ENCODE measurements at places on chromosomes 7 and 10.

- DNase-seq: no peak
Observed at GRCh38 chr7:151736403-151736909, 140.5 kb downstream of the PRKAG2 start.

- no peak for DNase-seq
Observed at GRCh38 chr10:28130267-28130666, 131.4 kb upstream of the ODAD2 start.

DNA sequence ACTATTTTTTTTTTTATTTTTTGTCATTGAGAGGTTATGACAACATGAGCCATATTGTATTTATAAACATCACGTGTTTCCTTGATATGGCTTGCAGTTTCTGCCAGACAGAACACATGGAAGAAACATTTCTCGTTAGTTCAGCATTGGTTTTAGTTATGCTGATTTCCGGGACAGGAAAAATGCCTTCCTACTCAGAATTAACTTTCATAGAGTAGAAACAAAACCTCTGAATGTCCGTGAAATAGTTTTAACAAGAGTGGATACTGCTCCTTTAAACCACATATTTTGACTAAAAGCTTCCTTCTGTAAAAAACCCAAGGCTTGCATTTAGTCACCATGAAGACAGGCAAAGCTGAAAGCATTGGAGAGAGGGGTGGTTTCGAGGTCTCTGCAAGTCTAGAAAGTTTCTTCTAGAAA lies 240.4 kb downstream of the KIAA1217 start:
- no peak for DNase-seq

DNA sequence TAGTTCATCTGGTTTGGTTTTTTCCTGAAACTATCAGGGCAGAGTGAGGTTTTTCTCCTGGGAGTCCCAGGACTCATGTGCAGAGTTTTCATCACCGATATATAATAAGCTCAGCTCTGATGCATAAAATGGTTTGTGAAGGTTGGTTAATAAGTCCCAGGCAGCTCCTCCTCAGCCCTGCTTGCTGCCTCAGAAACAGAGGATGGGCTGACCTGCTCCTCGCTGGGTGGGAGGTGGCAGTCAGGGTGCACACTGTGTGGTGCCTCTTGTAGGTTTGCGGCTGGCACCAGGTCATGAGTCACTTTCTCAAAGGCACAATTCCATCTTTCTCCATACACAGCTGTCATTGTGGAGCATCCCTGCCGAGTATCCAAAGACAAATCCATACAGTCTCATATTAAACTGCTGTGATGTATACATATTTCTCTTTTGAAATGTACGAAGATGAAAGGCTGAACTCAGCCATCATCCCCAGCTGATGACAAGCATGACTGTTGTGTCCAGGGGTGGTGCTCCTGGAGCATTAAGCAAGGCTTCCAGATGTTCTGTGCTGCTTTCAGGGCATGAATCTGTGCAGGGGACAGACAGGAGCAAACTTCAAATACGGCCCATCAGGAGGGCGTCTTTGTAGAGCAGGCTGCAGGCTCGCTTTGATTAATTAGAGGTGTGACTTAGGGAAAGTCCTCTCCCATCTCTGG lies 125.7 kb upstream of the NPS start:
- no peak for DNase-seq

DNA sequence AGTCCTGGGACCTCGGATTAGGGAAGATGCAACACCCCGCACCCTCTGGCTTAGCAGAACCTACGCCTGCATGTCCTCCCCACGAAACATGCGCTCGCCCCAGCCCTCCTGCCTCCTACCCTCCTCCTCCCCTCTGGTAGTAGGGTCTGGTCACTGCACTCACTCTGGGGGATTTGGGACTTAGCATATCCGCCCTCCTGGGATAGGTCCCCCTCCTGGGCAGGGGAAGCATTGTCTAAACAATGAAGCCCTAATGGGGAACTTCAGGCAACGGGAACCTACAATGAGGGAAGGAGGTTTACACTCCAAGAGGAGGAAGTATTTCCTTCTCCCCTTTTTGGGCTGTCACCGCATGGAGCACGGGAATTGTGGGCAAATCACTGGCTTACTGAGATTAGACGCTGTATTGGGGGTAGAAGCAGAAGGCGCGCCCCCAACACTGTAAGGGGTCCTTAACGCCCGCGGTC lies 892 bp downstream of the CRHR2 start:
- no peak for DNase-seq

DNA sequence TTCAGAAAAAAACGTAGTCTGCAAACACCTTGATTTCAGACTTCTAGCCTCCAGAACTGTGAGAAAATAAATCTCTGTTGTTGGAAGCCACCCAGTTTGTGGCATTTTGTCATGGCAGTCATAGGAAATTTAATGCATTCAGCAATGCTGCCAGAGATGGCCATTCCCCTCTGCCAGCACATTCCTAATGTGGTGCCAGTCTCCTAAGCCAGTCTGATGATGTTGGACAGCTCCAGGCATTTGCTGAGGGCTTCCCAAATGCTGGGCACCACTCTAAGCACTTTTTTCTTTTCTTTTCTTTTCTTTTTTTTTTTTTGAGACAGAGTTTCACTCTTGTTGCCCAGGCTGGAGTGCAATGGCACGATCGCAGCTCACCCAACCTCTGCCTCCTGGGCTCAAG lies 666.7 kb upstream of the C7orf33 start:
- DNase-seq: no peak

GRCh38 chr7:157391036-157391710 lies 54.4 kb downstream of the DNAJB6 start:
- no peak for DNase-seq

DNA sequence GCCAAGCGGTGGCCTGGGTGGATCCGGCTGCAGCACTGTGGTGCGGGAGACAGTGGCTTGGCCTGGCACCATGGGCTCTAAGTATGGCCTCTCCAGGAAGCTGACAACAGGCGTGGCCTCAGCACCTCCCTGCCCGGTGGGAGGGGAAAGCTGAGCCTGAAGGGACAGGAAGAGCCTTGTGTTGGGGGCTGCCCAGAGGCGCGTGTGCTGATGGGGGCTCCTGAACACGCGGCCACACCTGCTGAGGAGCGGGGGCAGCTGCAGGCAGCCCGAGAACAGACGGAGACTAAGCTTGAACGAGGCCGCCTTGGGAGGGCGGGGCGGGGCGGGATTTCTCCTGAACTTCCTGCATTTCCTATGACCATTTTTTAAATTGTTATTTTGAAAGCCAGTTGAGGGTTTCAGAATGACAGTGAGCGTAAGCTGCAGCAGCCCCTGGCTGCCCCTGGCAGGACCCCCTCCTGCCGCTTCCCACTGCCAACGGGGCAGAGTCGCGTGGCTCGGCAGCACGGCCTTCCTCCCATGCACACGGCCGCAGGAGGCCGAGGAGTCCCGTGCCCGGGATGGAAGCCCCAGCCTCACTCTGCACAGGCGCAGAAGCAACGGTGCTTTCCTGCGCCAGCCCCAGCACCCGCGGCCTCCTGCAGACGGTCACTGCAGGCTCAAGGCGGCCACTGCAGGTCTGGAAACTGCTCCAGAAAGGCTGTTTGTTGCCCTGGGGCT lies 43.2 kb downstream of the DPYSL4 start:
- no peak for DNase-seq

GRCh38 chr10:22816298-22816653 lies 101.9 kb upstream of the PIP4K2A start:
- no peak for DNase-seq

GRCh38 chr10:109926061-109926745 lies 2.9 kb upstream of the XPNPEP1 start:
- DNase-seq: no peak

- no peak for DNase-seq
Observed at GRCh38 chr10:46326971-46327370, 40.2 kb downstream of the ANTXRL start.

GRCh38 chr7:117020591-117020973 lies 67.3 kb downstream of the ST7 start:
- no peak for DNase-seq

- no peak for DNase-seq
Observed at GRCh38 chr7:112206991-112207592, 597 bp downstream of the ZNF277 start.

GRCh38 chr10:111531690-111532089 lies 454.9 kb downstream of the ADRA2A start:
- DNase-seq: no peak

DNA sequence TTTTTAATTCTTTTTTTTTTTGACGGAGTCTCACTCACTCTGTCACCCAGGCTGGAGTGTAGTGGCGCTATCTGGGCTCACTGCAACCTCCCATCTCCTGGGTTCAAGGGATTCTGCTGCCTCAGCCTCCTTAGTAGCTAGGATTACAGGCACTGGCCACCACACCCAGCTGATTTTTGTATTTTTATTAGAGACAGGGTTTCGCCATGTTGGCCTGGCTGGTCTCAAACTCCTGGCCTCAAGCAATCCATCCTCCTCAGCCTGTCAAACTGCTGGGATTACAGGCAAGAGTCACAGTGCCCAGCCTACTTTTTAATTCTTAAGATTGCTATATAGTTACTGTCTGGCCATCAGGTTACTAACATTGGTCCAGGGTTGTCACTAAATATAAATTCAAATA lies 59.6 kb downstream of the ZNF277 start:
- DNase-seq: no peak

- DNase-seq: no peak
Observed at GRCh38 chr7:108083980-108084379, 46.2 kb downstream of the LAMB4 start.

GRCh38 chr10:122344741-122345258 lies 29.7 kb upstream of the PLEKHA1 start:
- no peak for DNase-seq

GRCh38 chr10:7239312-7239985 lies 171.4 kb downstream of the SFMBT2 start:
- DNase-seq: no peak

GRCh38 chr7:143408686-143409561 lies at the start of gene EPHA1:
TSS of gene EPHA1 (minus strand) at chr7:143408856. CDS start at chr7:143408805, 51 bp downstream.
- DNase-seq: no peak

DNA sequence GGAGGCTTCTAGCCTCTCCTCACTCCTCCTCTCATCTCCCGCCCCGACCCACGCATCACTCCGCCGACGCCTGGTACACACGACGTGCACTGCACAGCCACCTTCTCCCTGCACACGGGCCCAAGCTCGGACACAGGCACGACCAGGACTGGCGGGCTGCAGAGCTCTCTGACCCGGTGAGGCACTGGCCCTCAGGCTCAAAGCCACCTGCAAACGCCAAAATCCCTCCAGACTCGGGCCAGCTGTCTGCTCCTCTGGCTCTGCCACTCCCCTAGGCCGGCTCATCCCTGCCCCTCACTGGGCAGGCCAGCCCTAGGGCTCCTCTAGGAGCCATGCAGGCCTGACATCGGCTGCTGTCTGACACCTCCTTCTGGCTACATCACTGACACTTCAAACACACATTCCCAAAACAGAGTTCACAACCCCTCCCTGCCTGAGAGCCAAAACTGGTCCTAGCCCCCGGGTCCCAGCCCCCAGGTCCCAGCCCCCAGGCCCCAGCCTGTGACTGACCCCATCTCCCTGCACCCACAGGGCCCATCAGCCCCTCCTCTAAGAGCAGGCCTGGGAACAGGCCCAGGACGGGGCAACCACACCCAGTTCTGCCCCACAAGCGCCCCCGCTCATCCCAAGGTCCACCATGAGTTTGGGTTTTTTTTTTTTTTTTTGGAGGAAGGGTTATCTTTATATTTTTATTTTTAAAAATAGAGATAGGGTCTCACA lies 35.1 kb downstream of the MAD1L1 start:
- no peak for DNase-seq

DNA sequence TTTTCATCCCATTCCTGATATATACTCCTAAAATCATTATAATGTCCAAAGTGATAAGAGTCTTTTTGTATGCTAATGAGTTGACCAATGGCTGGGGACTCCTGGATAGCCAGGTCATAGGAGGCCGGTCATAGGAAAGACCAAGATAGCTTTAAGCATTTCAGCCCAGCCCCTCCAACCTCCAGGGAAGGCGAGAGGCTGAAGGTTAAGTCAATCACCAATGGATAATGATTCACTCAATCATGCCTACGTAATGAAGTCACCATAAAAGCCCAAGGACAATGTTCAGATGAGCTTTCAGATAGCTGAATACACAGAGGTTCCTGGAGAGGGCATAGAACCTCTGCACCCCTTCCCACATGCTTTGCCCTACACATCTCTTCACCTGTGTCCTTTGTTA lies 75.7 kb downstream of the VWDE start:
- DNase-seq: no peak

- no peak for DNase-seq
Observed at GRCh38 chr7:7489546-7489945, 46.1 kb downstream of the COL28A1 start.

GRCh38 chr10:78507510-78508160 lies 474.0 kb downstream of the RPS24 start:
- no peak for DNase-seq

GRCh38 chr10:30600005-30600404 lies 29.5 kb downstream of the LYZL2 start:
- no peak for DNase-seq

GRCh38 chr7:42183547-42183946 lies 53.5 kb downstream of the GLI3 start:
- DNase-seq: no peak

GRCh38 chr10:6843894-6844650 lies 264.0 kb upstream of the PRKCQ start:
- DNase-seq: no peak

DNA sequence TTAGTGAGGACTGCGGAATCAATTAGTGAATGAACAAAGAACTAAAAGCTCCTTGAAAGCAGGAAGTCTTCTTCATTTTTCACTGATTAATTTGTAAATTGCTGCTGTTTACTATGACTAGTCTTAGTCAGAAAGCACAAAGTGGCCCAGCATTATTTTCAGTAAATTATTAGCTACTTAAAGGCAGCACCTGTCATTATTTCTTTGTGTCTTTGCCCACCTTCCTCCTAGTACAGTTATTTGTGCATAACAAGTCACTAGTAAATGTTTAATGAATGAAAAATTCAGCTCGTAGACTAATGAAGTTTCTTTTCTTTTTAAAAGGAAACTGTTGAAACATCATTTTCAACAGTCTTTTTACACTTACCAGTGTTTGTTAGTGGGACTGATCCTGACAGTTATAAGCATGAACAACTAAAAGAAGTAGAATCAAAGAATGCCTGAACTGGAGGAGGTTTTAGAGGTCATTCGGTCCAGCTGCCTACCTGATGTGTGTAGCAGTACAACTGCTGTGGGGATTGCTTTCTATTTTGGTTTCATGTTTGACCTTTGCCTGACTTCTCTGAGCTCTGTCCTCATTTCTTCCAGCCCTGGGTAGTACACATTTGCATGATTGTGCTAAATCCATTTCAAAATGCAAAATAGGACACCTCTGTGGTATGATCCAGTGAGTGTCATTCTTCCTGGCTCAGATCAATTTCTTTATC lies 140.0 kb upstream of the PHYHIPL start:
- no peak for DNase-seq

GRCh38 chr7:102455596-102455995 lies 9.1 kb downstream of the ALKBH4 start:
- no peak for DNase-seq
